ENCODE measurements at places on chromosomes 5 and 9. TPM values are rescaled to one million over a fixed set of nuclear protein-coding genes. Genes with fewer than 3 reads are reported as not detected.

The MATR3 gene
- total RNA-seq, result 239 TPM

The CCL21 gene
- total RNA-seq, result not detected

The GFI1B gene
- not detected for total RNA-seq

The FRRS1L gene
- 0.18 TPM for total RNA-seq

The MVB12B gene
- total RNA-seq, result 7.2 TPM

The PRRX2 gene
- 10.8 TPM for total RNA-seq

The PDE6A gene
- not detected for total RNA-seq

The SOX30 gene
- total RNA-seq, result 0.04 TPM

The ISOC1 gene
- total RNA-seq, result 32.4 TPM

The MLANA gene
- total RNA-seq, result not detected

The PROB1 gene
- total RNA-seq, result 1.7 TPM

The DAB2IP gene
- total RNA-seq, result 24.1 TPM

The HAVCR1 gene
- not detected for total RNA-seq

The SEMA5A gene
- total RNA-seq, result 6.5 TPM

The IFNE gene
- total RNA-seq, result not detected

The PCDHGB2 gene
- 0.03 TPM for total RNA-seq

The KCNV2 gene
- 1.4 TPM for total RNA-seq

The GALNT10 gene
- total RNA-seq, result 16.3 TPM

The PCDH1 gene
- 67.1 TPM for total RNA-seq

The POU5F2 gene
- 0.03 TPM for total RNA-seq

The CDX1 gene
- 0.62 TPM for total RNA-seq

The ALDH1A1 gene
- 4.5 TPM for total RNA-seq

The CNOT8 gene
- 96.3 TPM for total RNA-seq

The THG1L gene
- total RNA-seq, result 16.6 TPM

The PCDHA5 gene
- total RNA-seq, result 0.15 TPM

All from H7 (cell line).